ENCODE measurements at places on chromosomes 7 and 10.

GRCh38 chr10:25064401-25064800 lies 48.0 kb downstream of the THNSL1 start:
- no peak for DNase-seq

- no peak for DNase-seq
Observed at GRCh38 chr7:131124001-131124629, 203.6 kb upstream of the MKLN1 start.

DNA sequence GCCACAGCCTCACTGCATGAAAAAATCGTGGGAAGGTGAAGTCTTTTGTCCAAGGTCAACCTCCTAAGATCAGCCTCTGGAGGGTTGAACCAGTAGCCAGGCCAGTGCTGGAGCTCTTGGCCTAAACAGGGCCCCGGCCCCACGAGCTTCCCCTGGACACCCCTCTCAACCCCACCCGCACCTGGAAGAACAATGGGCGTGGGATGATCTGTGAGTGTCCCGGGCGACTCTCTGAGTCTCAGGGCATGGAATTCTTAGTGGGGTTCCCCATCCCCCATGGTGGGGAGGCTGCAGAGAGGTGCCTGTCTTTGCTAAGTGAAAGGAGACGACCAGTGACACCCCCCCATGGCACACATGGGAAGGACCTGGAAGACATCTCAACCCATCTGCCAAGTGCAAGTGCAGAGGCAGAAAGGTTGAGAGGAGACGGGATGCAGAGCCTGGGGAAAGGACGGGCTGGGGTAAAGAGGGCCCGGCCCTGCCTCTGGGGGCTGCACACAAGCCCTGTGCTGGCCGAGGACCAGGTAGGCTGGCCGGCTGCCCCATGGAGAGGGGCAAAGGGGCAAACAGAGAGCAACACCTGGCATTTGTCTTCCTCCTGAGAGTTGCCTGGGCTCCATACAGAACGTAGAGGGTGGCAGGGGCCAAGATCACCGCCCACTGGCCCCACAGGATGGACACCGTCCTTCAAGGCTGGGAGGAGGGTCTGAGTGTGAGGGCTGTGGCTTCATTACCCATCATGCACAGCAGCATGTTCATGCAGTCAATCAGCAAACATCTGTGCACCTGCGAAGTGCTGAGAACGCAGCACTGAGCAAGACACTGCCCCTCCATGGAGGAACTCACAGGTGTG lies 163.0 kb upstream of the PPP2R2D start:
- no peak for DNase-seq

DNA sequence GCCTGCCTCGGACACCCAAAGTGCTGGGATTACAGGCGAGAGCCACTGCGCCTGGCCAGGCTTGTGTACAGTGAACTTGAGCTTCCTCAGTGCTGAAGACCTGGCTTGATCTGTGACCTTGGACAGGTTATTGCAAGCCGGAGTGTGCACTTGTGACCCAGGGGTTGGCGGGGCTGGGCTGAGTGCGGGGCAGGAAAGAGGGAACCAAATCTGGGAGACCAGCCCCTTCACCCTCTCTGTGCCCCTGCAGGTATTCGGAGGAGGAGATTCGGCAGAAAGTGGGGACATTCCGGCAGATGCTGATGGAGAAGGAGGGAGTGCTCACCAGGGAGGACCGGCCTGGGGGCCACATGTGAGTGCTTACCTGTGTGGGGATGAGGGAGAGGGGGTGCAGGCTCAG lies 46.2 kb downstream of the SRRM3 start:
- no peak for DNase-seq

Data from C1 segment of cervical spinal cord (tissue), 14 donors.